ENCODE measurements at places on chromosomes 5 and 9. TPM values are rescaled to one million over a fixed set of nuclear protein-coding genes. Genes with fewer than 3 reads are reported as not detected.

DNA sequence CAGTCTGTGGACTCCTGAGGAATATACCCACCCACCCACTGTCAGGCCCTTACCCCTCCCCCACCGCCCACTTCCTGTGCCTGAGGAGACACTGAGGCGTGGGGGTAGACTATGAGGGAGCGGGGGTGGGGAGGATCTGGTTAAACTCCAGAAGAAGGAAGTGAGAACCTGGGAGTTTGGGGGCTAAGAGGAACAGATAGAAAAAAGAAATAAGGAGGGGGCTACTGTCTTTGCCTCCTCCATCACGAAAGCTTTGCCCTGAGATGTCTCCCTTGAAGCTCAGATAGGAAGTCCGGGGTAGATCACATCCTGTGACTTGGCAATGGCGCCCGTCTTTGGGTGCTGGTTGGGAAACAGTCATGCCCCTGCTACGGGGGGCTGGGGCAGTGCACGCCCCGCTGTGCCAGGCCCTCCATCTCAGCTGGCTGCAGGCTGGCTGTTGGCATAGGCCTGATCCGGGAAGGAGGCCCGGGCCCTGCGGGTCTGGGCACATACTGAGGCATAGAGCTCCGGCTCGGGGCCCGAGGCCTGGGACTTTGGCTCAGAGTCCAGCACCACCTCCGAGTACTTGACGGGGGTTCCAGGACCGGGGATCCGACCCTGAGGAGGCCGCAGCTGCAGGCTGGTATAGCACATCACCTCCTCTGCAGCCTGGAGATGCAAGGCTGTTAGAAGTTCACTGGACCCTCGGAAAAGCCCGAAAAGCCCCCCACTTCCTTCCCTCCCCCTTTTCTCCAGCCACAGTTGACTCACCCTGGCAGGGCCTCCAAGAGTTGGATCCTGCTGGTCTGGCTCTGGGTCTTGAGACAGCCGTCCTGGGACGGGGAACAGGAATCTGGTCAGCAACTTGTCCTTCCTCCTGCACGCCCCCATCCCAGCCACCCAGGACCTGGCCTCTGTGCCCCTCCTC lies 1.0 kb downstream of the SIT1 start:
- no peak for DNase-seq

GRCh38 chr5:135319928-135320606 lies 79.0 kb downstream of the MACROH2A1 start:
- no peak for DNase-seq

DNA sequence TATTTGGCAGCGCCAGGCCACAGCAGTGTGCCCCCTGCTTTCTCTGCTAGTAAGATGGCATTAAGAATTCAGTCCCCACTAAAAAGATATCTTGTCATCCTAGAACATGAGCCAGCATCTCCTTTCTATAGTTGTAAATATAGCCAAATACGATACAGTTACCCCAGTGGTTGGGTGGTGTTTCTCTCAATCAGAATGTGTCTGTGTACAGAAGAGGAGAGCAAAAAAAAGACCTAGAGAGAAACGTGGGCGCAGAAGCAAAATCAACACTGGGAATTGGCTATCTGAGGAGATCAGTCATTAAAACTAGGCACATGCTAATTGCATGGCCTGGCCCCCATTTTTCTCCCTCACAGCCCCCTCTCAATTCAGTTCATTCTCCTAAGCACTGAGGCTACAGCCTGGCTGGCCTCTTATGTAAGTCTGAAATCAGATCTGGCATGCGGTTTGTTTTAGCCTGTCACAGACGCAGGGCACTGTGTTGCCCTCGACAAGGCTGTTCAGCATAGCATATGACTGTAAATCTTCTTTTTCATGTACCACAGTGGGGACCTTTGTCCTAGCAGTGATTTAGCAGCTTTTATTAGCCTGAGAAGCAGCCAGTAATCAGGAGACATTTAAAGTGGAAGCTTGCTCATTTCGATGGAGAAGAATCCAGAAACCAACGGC lies 57.8 kb downstream of the RORB start:
- no peak for DNase-seq

DNA sequence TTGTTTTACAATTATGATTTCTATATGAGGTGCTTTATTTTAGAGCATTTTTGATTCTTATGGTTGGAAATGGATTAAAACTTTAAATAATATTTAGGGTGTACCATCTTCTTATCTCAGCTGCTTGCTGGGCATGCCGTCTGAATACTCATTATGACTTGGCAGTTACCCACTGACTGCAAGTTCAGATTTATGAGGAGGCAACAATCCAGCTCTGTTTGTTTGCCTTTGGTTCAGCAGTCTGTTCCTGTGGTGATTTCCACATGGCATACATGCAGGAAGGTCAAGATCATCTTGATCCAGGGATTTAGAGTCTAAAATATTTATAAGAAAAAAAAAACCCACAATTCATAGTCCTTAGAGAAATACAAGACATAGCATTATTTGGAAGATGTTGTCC lies 1254.5 kb upstream of the NUDT12 start:
- DNase-seq, result no peak

GRCh38 chr5:115097236-115097635 lies 72.5 kb downstream of the TRIM36 start:
- no peak for DNase-seq

DNA sequence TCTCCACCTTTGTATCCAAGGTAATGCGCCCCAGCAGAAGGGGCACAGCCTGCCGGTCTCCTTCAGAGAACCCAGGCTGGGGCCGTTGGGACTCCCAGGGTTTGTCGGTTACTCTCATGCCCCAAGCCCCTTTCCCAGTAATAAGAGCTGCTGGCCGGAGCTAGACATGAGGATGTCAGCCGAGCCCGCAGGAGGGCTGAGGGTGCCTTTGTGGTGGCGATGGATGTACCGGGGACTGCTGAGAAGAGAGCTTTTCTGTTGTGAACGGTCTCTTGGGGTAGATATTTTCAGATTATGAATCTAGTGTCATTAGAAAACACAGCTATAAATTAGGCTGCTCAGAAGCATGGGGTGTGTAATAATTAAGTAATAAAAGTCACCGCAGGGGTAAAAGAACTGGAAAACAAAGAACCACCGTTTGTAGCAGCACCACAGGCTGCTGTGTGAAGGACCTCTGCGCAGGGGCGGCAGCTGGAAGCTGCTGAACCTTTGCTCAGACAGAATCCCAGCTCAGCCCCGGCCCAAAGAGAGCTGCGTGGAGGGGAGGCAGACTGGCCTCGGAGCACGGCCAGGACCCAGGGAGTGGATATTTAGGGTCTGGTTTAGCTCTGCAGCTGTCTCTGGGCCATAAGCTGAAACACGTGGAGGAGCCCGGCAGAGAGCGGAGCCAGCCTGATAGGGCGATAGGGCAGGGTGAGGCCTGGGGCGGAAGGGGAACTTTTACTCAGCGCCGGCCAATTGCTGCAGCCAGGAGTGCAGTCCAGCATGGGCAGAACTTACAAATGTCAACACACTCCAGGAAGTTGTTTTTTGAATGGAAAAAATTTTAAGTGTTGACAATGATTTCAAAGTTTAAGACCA lies 50.5 kb upstream of the BARHL1 start:
- DNase-seq, result no peak

The KIF24 gene
- polyA plus RNA-seq, result 5.5 TPM

The GOLM1 gene
- 116 TPM for polyA plus RNA-seq

The GPRIN1 gene
- polyA plus RNA-seq, result 0.86 TPM

The PCDHGA1 gene
- polyA plus RNA-seq, result 0.72 TPM

Measured in right lung (tissue), 10 donors.